ENCODE measurements at places on chromosomes 12 and 14.

- DNase-seq: no peak
These were observed 131.2 kb downstream of the EML1 start for GRCh38 chr14:99924379-99924778.

DNA sequence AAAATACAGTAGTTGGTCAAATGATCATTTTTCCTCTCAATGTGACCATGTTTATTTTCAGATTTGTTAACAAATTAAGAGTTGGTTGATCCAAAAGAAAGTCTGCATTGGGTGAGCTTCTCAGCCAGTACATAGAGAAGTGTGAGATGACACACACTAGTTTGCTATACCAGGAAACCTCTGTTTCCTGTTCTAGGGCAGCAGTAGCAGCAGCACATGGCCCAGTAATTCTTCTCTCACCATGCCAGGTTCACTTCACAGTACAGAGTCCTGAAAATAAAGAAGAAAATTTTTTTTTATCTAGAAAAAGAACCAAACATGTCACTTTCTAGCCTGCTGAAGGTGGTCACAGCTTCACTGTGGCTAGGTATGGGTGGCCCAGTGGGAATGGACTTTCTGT lies 250.2 kb upstream of the OR4E1 start:
- no peak for DNase-seq

- no peak for DNase-seq
These were observed 1027.6 kb downstream of the BCL11B start for GRCh38 chr14:98244162-98244948.

GRCh38 chr12:124513297-124513867 lies 54.0 kb downstream of the NCOR2 start:
- DNase-seq: no peak

Measured in NCI-H2029 treated with DMSO at 0.1 percent for 48 hours (cell line).